ENCODE measurements at places on chromosomes 7 and 10. TPM values are rescaled to one million over a fixed set of nuclear protein-coding genes. Genes with fewer than 3 reads are reported as not detected.

- no peak for DNase-seq
Observed at GRCh38 chr10:21891439-21891838, 112.1 kb downstream of the DNAJC1 start.

GRCh38 chr10:129136951-129137350 lies 330.1 kb upstream of the MGMT start:
- no peak for DNase-seq

- DNase-seq, result no peak
Observed at GRCh38 chr10:75540981-75541380, 109.6 kb downstream of the LRMDA start.

Gene AKR1C8
- not detected for total RNA-seq

Gene GBX1
- not detected for total RNA-seq

Gene TMEM209
- total RNA-seq, result 4.6 TPM
